Adipocyte (in vitro differentiated cells): ENCODE measurements at places on chromosomes 12 and 14.

GRCh38 chr12:131507881-131508280 lies 203.0 kb upstream of the SFSWAP start:
- no peak for DNase-seq

- no peak for DNase-seq
Observed at GRCh38 chr14:68730348-68730747, 62.5 kb downstream of the ZFP36L1 start.

DNA sequence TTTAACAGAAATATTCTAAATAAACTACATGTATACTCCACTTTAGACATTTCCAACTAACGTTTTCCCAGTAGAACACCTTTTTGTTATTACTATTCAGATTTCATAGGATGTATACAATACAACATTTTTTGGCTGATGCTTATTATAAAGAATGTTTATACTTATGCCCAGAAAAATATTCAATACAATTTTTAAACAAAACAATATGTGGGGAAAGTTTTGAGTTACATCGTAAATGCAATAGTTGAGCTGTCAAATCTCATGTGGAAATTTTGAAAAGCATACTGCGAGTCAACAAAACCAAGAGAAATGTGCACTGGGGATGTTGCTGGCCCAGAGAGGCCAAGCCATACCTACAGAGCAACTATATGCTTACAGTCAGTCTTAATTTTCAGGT lies 18.2 kb upstream of the MON2 start:
- peak; percentile 64 for DNase-seq

- peak; percentile 35 for DNase-seq
Observed at GRCh38 chr14:61673305-61673704, 22.0 kb upstream of the HIF1A start.

DNA sequence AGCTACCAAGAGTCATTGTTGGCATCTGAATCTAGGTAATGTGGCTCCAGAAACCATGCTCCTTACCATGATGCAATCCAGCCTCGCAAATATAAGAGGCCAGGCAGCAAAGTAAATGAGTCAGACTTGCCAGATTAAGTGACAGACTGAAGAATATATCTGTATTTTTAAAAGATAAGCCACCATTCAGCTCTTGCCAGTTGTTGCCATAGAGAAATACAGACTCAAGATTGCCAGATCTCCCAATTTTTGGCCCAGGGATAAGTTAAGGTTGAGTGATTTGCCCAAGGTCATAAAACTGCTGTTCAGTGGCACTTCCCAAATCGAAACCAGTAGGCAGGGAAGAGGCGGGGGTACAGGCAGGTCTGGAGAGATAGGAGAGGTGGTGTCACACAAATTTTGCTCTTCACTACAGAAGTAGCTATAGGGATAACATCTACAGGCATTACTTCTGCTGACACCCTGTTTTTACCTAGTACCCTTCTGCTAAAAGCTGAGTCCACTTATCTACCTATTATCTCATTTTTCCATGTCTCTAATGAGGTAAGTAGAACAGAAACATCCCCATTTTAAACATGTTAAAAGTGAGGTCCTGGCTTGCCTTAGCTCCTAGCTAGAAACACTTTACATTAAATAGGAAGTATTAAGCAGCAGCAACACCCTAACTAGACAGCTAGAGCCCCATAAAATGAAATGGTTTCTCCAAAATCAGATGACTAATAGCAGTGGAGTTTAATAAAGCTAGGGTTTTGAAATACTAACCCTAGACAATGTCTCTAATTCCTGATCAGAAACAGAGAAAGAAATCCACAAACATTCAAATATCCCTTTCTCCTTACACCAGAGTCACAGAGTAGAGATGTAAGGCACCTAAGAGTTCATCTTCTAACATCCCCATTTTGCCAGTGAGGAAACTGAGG lies 19.5 kb downstream of the DCAF5 start:
- peak; percentile 88 for DNase-seq

DNA sequence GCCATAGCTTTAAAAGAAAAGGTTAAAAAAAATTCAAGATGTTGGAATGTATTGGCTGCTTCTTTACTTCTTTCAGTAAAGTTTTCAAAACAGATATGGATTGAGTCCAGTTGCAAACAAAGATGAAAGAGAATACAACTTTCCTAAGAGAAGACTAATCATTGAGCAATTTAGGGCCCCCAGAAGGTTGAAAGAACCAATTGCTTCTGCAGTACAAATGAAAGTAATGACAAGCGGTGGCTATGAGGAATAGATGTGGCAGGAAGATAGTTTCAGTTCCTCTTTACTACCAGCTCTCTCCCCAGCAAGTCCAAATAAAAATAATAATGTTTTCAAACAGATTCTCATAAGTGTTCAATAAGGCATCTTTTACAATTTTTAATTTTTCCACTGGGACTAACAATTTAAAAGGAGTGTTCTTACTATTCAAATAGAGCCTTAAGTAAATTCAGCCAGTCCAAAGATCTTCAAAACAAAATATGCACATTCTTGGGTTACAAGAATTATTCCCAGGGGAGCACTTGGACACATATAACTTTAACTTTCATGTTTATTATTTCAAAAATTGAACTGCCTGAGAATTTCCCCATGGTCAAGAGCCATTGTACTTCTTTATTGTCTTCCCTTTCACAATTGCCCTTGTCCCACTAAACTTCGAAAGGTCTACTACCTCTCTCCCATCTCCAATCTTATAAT lies 62.3 kb upstream of the PPP1R12A start:
- DNase-seq: peak; percentile 65

GRCh38 chr12:130155416-130156073 lies 6.7 kb upstream of the FZD10 start:
- no peak for DNase-seq

GRCh38 chr14:31221266-31221665 lies 13.7 kb upstream of the HECTD1 start:
- no peak for DNase-seq

DNA sequence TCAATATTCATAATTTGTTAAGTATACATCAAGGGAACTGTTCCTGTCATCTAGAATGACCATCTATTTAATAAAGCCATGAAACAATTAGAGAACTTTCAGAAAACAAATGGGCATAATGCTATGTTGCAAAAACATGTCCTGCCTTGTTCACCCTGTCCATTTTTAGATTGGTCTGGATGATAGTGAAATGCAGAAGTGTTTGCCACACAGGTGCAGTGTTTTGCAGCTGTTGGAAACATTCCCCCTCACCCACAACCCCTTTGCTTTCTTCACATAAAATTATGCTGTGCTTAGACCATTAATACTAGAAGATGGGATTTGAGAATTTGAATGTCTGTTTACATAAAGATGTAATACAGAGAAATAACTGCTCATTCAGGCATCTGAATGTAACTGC lies 36.5 kb downstream of the LEMD3 start:
- DNase-seq: no peak

DNA sequence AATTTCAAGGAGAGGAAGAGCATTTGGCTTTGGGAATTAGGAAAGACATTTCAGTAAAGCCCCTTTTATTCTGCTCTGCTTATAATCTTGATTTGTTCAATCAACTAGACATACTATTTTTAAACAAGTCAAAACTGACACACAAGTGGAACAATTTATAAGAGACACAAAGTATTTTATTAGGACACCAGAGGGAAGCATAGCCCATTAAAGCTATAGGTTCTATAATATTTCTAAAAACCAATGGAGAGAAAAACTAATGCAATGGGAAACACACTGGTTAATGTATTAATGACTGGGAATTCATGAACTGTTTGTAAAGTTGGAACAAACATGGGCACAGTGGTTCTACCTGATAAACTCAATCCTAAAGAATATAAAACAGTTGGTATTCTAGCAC lies 15.3 kb upstream of the CERS5 start:
- DNase-seq: no peak

DNA sequence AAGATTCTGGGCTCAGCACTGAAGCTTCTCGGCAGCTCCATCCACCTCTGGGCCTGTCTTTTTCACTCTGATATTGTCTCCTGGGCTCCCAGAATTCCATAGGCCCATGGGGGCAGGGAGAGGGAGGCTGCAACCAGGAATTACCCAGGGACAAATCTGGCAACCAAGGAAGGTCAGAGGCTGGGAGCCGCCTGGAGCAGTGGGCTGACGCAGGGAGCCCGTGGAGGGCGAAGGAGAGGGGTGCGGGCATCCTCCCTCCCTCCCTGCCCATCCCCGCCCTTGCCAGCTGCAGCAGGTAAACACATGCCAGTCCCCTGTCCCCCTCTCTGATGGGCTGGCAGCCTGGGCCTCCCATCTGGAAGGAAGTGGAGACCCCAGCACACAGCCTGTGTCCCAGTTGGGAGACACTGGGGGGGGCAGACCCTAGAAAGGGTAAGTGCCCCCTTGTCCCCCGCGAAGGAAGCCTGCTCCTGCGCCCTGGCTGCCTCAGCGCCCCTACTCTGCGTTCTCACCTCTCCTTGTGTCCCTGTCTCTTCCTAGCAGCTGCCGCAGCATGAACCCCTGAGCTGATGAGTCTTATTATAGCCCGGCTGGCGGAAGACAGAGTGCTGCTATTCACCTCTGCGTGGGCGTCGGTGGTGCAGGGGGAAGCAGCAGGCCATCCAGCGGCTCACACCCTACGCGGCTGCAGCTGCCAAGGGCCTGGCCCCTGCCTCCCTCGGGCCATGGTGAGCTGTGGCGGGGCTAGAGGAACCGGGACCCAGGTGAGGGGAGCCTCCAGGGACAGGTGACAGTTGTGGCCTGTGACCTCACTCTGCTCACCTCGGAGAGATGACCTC lies 6.7 kb downstream of the LRTM2 start:
- no peak for DNase-seq

GRCh38 chr12:94010307-94010706 lies 138.1 kb upstream of the PLXNC1 start:
- DNase-seq: no peak

DNA sequence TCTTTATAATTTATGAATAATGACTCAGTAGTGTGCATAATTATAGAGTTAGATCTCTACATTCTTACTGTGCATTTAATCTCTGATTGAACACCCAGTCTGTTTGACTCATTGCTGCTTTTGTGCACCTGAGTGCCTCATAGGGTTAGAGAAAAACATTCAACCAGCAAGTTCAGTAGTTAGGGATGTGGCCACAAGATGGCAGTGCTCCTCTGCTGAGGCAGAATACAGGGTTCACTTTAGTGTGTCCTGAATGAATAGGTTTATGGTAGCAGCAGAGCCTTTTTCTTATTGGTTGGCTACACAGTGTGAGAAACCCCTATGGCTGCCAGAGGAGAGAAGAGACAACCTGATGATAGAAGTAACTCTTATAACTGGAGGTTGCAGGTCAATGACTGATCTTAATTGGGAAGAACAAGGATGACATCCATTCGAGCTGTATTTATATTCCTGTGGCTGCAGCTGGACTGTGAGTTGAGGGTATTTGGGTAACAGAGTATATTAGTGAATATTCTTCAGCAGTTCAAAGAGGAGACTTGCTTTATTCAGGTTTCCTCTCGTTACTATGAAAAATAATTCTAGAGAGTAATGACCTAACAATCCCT lies 194.9 kb upstream of the OR4E1 start:
- peak; percentile 24 for DNase-seq

DNA sequence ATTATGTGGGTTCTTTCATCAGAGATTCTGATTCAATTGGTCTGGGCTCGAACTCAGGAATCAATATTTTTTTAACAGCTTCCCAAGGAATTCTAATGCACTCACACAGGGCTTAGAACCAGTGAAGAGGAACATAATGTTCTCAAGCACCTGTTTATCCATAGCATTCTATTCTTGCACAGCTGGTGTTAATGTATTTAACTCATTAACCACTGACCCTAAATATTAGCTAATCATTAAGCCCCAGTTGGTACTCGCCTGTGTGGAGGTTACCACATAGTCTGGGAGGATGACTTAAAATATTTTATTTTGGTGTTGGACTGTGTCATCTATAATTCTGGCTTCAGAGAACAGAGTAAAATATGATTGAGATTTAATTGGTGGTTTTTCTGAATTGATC lies 45.3 kb downstream of the LRP6 start:
- DNase-seq: no peak

- DNase-seq: no peak
Observed at GRCh38 chr12:126243814-126244440, 1178.7 kb downstream of the AACS start.

DNA sequence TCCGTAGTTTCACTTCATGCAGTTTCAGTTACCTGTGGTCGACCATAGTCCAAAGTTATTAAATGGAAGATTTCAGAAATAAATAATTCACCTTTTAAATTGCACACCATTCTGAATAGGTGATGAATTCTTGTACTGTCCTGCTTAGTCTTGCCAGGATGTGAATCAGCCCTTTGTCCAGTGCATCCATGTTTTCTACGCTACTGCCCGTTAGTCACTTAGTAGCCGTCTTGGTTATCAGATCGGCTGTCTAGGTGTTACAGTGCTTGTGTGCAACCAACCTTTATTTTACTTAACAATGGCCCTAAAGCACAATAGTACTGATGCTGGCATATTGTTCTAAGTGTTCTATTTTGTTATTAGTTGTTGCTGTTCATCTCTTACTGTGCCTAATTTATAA lies 146.7 kb downstream of the ACSS3 start:
- no peak for DNase-seq

DNA sequence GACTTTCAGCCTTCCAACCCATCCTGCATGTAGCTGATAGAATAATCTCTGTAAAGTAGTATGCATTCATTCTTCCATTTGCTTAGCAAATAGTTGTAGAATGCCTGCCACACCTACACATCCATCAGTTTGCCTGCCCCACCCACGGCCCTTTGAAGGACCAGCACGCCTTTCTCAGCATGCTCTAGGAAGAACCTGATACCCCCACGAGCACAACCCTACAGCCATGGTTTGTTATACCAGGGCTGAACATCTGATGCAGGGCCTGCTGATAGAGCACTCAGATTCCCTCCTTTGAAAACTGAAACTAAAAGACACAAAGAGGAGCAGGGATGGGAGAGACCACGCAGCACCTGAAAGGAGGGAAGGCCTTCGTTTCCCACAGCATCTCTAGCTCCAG lies 205.1 kb downstream of the ANO2 start:
- DNase-seq: no peak

GRCh38 chr14:102221026-102221425 lies 81.3 kb downstream of the WDR20 start:
- no peak for DNase-seq

GRCh38 chr12:96510306-96510764 lies 21.0 kb downstream of the CFAP54 start:
- peak; percentile 66 for DNase-seq

- no peak for DNase-seq
Observed at GRCh38 chr12:98610596-98610995, 17.1 kb downstream of the SLC25A3 start.

DNA sequence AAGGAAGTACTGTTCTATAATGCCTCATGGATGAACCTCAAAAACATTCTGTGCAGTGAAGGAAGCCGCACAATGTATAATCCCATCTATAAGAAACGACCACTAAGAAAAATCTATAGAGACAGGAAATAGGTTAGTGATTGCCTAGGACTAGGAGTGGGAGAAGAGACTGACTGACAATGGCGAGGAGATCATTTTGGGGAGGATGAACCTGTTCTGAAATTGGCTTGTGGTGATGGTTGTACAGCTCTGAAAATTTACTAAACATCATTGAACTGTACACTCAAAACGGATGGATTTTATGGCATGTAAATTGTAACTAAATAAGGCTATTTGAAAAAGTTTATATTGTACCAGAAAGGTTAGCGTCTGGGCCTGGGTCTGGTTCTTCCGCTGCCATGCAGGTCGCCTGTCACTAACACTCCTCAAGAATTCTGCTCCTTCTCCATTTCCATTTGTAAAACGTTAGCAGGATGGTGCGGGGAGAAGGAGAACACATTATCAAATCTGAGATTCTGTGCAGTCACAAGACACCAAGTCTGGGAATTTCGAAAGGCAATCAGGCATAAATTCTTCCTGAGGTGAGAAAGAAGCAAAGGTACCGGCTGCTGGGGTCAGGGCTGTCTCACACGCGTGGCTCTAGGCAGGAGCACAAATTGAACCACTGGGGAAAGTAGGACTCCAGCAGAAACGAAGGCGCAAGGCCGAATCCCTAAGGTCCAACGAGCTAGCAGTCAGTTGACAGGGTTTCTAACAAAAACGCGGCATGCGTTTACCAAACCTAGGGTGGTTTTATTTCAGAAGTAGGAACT lies 845 bp upstream of the COCH start:
- DNase-seq: no peak
